Osteoblast (primary cell): ENCODE measurements at places on chromosomes 13 and 19. TPM values are rescaled to one million over a fixed set of nuclear protein-coding genes. Genes with fewer than 3 reads are reported as not detected.
A peak's percentile ranks its signal among the peaks of the same experiment; 100 is the strongest.

GRCh38 chr19:7415163-7415856, 66.6 kb downstream of the ARHGEF18 start:
- peak; percentile 93 for DNase-seq

GRCh38 chr19:33392341-33393285, 19.1 kb downstream of the CEBPG start:
- DNase-seq: peak; percentile 81

DNA sequence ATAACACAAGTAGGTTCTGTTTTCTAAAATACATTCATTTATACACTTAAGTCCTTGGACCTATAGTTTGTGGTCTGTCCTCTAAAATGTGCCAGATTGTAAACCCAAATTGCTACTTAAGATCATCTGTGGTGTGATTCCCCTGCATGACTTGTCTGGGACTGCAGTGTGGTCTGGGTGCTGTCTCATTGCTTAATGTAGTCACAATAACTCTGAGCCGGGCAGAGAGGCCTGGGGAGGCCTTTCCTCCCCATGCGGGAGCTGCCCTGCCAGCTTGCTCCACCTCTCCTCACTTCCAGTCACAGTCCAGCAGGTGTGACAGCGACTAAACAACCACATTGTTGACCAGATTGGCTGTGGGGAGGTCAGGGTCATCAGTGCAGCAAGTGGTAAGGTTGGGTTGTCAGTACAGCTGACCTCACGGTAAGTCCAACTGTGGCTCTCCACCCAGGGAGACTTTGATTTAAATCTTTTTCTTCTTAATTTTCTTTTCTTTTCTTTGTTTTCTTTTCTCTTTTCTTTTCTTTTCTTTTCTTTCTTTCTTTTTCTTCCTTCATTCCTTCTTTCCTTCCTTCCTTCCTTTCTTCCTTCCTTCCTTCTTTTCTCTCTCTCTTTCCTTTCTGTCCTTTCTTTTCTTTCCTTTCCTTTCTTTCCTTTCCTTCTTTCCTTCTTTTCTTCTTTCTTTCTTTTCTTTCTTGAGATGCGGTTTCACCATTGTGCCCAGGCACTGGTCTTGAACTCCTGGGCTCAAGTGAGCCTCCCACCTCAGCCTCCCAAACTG, 4.4 kb upstream of the TUBA3C start:
- no peak for DNase-seq

DNA sequence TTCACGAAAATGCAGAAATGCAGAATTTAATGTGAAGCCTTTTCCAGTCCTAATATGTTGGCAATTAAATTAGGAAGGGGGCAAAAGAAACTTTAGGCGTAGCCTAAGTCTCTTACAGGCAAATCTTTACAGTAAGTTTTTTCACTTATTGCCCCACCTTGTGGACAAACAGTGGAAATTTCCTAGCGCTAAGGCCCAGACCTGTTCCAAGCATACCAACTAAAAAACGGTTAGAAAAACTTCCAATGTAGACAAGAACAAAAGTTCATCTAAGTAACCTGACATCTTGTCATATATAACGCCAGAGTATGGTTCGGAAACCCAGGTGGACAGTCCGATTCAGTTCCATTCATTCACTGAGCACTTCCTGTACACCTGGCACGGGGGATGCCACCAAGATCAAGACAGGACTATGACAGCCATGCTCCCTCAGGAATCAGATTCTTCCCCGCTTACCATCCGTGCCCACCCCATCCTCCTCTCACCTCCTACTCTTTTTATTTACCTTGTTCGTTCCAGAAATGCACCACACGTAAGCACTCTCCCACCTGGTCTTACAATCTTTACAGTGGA, 4.9 kb downstream of the ZAR1L start:
- DNase-seq: peak; percentile 77

DNA sequence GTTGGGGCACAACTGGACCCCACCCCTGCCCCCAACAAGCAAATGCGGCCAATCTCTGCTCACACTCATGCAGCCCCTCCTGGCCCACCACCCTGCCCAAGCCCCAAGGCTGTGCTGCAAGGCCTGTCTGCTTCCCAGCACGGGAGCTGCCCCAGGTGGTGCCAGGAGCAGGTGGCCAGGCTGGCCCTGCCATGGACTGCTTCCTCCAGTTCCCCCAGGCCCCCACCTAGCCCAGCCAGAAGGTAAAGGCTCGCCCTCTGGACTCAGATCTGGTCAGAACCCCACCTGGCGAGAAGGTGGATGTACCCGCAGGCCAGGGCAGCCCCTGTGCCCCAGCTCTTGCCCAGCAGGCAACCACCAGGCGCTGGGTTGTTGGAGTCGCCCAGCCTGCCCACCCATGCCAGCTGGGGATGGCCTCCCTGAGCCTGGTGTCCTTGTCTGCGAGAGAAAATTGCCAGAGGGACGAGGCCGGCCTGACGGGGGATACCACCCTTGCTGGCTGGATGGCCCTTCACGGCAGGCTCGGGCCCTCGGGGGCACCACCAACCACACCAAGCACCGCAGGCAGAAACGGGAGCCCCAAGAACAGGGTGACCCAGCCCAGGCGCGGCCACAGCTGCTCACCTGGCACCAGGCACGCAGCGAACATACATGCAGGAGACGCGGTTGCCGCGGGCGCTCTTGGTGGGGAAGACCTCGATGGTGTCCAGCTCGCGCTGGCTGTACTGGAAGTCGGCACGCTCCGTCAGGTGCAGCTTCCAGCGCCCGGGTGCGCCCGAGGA, 4.5 kb downstream of the ABHD17A start:
- DNase-seq: peak; percentile 61

- no peak for DNase-seq
These were observed 31.6 kb upstream of the C1QTNF9 start for GRCh38 chr13:24277761-24278160.

DNA sequence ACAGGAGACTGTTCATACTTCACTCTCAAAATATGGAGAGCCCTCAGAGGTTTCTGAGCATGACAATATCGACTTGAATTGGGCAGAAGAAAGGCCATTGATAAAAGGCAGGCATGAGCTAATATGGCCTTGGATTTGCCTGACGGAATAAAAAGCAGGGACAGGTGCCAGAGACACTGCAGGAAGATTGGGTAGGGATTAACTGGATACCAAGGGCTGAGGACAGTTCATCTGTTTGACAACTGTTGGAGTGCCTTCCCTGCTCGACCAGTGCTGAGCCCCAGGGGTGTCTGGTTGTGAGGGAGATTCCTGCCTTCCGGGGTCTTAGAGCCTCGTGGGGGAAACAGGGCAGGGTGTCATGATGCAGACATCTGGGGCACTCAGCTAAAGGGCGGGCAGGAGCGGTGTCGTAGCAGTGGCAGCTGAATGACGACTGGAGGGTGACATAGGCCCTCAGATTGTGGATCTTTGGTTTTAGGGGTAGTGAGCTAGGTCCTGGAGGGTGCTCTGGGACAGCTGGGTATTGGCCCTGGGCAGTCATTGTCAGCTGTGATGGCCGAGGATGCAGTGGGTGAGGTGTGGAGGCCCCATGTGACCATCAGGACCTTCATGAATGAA, 12.3 kb downstream of the GATAD2A start:
- no peak for DNase-seq

- no peak for DNase-seq
These were observed 71.8 kb downstream of the CDADC1 start for GRCh38 chr13:49319551-49319950.

DNA sequence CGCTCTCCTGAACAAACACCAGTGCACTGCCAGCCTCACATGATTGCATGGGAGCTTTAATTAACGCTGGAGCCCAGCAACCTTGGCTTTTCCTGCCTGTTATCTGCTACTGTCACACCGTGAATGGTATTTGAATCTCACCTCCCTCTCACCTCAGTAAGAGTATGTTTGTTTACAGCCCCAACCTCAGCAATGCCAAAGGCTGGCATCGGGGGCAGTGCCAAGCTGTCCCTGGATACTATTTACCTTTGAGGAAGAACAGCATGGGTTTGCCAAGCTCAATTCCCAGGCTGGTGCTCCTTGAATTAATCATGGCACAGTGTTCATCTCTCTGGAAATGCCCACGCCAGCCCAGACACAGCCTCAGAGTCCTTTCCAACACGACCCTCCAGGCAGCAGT, 57.2 kb upstream of the SERPINE3 start:
- no peak for DNase-seq

DNA sequence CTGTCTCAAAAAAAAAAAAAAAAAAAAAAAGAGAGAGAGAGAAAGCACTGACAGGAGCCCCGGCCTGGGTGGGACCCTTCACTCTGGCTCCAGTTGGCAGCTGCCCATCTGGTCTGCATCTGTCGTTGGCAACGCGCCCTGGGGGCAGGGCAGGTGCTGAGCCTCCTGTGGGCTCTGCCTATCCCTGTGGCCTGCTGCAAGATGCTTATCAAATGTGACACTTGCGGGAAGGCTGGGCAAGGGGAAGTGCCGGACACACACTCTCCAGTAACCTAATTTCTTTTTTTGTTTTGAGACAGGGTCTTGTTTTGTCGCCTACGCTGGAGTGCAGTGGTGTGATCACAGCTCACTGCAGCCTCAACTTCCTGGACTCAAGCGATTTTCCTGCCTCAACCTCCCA, 10.7 kb upstream of the KPTN start:
- DNase-seq: peak; percentile 69

- no peak for DNase-seq
These were observed 148.7 kb upstream of the RNF113B start for GRCh38 chr13:98325724-98326123.

DNA sequence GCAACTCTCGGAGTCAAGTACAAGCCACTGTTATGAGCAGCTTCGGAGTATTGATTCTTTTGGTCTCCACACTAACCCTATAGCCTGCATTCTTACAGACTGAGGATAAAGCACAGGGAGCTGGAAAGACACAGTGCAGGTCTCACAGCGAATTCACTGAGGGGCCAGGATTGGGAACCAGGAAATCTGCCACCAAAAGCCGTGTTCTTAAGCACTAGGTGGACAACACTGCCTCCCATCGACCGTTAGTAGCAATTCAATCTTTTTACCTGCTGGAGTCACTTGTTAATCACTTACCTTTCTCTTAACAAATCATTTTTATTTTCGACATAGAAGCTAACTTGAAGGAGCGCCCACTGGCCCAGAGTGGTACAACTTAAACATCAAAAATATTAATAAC, 6.3 kb downstream of the PMIS2 start:
- peak; percentile 66 for DNase-seq

GRCh38 chr19:41939861-41940730, 11.8 kb upstream of the ERFL start:
- DNase-seq: peak; percentile 93

DNA sequence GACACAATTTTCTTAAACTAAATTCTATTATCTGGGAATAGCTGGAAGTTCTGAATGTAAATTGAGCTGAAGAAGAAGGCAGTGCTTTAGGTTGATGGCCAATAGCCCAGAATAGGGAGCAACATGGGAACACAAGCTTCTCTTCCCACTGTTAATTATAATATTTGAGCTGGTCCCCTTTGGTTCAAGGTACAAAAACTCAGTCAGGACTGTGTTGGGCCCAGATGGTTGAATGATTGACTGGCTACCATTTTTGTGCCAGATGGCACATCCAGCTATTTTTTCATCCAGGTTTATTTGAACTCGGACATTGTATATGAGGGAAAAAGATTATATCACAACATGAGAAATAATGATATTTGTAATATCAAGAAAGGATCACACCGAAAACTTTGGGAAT, 458.9 kb downstream of the SLITRK1 start:
- DNase-seq: no peak

- DNase-seq: peak; percentile 47
These were observed 1.8 kb downstream of the ZFR2 start for GRCh38 chr19:3866910-3867638.

DNA sequence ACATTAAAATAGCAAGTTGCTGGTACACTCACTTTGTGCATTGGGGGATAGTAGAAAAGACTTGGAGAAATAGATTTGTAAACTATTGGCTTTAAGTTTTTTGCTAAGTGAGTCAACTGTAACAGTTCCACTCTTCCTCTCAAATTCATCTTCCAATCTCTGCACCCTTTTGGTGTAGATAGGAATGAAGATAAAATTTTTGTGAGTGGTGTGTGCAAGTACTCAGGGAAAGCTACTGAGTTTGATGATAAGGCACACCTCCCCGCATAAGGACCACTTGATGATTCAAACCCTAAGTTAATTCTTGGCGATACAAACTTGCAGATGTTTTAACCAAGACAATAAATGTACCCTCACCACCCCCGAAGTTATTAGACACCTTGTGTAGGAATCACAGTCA, 168.3 kb upstream of the SLITRK1 start:
- no peak for DNase-seq

Gene MZF1
- total RNA-seq: 22.7 and 23.9 TPM in 2 replicates

Gene OR7D2
- not detected in 2 replicates for total RNA-seq

Gene LENG9
- total RNA-seq: 14.4 and 21.4 TPM in 2 replicates

Gene ZNF844
- total RNA-seq: 10.0 and 10.9 TPM in 2 replicates

Gene F2RL3
- under 0.01 TPM in 2 replicates for total RNA-seq

Gene FSTL3
- 32.7 and 52.1 TPM in 2 replicates for total RNA-seq
